ENCODE measurements at places on chromosomes 5 and 9. TPM values are rescaled to one million over a fixed set of nuclear protein-coding genes. Genes with fewer than 3 reads are reported as not detected.

The IL33 gene
- 12.7 TPM for total RNA-seq

The KCNV2 gene
- total RNA-seq: not detected

The DBH gene
- not detected for total RNA-seq

The MCCC2 gene
- 34.3 TPM for total RNA-seq

The LIFR gene
- total RNA-seq: 75.7 TPM

The SNX18 gene
- 22.5 TPM for total RNA-seq

All from vein endothelial cell (primary cell).